ENCODE measurements at places on chromosomes 6 and 20. TPM values are rescaled to one million over a fixed set of nuclear protein-coding genes. Genes with fewer than 3 reads are reported as not detected.

GRCh38 chr6:35139924-35140638 is 1.1 kb downstream of the TCP11 start:
- H3K4me1 ChIP-seq, result peaks cover 11% of the 10 kb centered on the region
- no peaks in the 10 kb centered on the region for H3K36me3 ChIP-seq
- no peak overlapping the region for H3K27ac ChIP-seq
- no peak for DNase-seq
- H3K27me3 ChIP-seq, result no peaks in the 10 kb centered on the region

- H3K27ac ChIP-seq, result no peak overlapping the region
- no peaks in the 10 kb centered on the region for H3K36me3 ChIP-seq
- DNase-seq, result no peak
Measured at GRCh38 chr20:10951216-10951615, 277.4 kb upstream of the JAG1 start.

NKX2-4 gene
- not detected for total RNA-seq

DNA sequence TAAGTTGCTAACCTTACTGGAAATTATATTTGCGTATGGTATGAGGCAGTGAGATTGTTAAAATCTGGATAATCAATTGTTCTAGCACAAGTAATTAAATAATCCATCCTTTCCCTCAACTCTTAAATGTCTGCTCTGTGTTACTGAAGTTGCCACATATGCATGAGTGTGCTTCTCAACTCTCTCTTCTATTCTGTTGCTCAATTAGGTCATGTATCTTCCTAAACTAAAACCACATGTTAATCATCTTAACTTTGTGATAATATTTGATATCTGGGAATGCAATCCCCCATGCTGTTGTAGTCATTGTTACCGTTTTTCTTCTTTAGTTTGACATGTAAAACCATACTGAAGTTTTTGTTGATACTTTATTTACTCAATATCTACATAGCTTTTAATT is 63.5 kb upstream of the STMND1 start:
- no peak overlapping the region for H3K27ac ChIP-seq
- peaks cover 15% of the 10 kb centered on the region for H3K4me1 ChIP-seq
- H3K4me3 ChIP-seq, result no peak overlapping the region
- H3K36me3 ChIP-seq, result no peaks in the 10 kb centered on the region
- H3K27me3 ChIP-seq, result no peaks in the 10 kb centered on the region
- DNase-seq, result no peak

LCA5 gene
- total RNA-seq, result 1.3 TPM

GRCh38 chr6:148972481-148972880 is 225.7 kb downstream of the UST start:
- H3K4me3 ChIP-seq, result no peak overlapping the region
- H3K36me3 ChIP-seq, result no peaks in the 10 kb centered on the region
- H3K4me1 ChIP-seq, result peaks cover 6% of the 10 kb centered on the region
- no peak for DNase-seq
- H3K27ac ChIP-seq, result no peak overlapping the region

RARS2 gene
- total RNA-seq, result 29.6 TPM

- peaks cover 4% of the 10 kb centered on the region for H3K4me1 ChIP-seq
- peaks cover 2% of the 10 kb centered on the region for H3K36me3 ChIP-seq
- H3K27me3 ChIP-seq, result no peaks in the 10 kb centered on the region
Measured at GRCh38 chr6:42091718-42092023, 41.3 kb downstream of the TAF8 start.

DNA sequence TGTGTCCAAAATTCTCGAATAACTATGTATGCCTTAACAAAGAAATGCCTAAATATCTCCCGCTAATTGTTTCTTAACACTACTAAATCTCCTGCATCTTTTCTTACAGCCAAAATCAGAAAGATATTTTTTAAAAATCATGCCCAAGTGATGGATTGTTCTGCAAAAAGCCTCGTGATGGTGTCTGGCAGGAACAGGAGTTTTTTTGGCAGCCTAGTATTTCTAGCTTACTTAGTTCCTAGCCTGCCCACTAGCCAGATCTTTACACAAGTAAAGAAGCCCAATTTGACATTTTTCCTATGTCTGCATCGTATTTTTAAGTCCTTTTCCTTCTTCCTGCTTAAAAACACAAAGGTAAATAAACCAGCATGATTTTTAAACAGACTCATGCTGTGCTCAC is 31.5 kb downstream of the SLC2A12 start:
- H3K27me3 ChIP-seq, result no peaks in the 10 kb centered on the region
- no peak for DNase-seq
- H3K4me1 ChIP-seq, result no peaks in the 10 kb centered on the region
- H3K27ac ChIP-seq, result no peak overlapping the region
- H3K4me3 ChIP-seq, result no peak overlapping the region

C20orf202 gene
- not detected for total RNA-seq

GRCh38 chr6:11224966-11225463 is 7.5 kb downstream of the NEDD9 start:
- no peaks in the 10 kb centered on the region for H3K36me3 ChIP-seq
- H3K4me3 ChIP-seq, result peak overlapping the region; percentile 1
- DNase-seq, result no peak
- H3K27ac ChIP-seq, result peak overlapping the region; percentile 34
- peaks cover 60% of the 10 kb centered on the region for H3K4me1 ChIP-seq

DNA sequence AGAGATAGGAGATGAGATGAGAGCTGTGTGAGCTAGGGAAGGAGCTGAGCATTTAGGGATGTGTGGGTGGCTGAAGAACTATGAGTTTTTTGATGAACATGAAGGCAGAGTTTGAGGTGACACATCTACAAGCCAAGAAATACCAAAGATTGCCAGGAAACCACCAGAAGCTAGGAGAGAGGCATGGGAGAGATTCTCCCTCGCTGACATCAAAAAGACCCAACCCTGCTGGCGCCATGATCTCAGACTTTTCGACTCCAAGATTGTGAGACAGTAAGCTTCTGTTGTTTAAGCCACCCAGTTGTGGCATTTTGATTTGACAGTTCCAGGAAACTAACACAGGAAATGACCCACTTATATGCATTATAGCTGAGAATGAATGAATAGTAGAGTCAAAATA is 790.9 kb downstream of the TFAP2A start:
- no peaks in the 10 kb centered on the region for H3K4me1 ChIP-seq
- DNase-seq, result no peak
- no peak overlapping the region for H3K27ac ChIP-seq
- H3K27me3 ChIP-seq, result no peaks in the 10 kb centered on the region

DNA sequence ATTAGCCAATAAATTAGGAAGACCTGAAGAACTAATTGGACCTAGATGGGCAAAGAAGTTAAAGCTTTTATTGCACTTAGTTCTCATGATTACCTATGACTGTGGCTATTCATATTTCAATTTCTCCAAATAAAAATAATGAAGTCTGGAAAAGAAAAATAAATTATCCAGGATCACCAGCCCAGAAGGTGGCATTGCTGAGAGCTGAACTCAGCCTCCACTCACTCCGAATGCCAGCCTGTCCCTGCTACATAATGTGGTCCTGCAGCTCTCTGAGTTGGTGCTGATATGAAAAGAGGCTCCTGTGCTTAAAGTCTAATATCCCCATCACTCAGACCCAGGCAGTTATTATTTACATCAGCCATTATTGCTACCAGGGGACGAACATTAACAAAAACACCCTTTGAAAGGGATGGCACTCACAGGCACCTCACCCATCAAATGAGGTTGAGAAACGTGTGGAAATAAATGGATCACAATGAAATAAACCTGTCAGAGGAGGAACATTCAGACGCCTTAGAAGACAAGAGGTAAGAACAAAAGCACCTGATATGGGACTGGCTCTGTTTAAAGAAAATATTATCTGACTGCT is 649.7 kb upstream of the CHD6 start:
- H3K27me3 ChIP-seq, result no peaks in the 10 kb centered on the region
- no peak overlapping the region for H3K4me3 ChIP-seq
- H3K27ac ChIP-seq, result no peak overlapping the region
- no peaks in the 10 kb centered on the region for H3K4me1 ChIP-seq

DNA sequence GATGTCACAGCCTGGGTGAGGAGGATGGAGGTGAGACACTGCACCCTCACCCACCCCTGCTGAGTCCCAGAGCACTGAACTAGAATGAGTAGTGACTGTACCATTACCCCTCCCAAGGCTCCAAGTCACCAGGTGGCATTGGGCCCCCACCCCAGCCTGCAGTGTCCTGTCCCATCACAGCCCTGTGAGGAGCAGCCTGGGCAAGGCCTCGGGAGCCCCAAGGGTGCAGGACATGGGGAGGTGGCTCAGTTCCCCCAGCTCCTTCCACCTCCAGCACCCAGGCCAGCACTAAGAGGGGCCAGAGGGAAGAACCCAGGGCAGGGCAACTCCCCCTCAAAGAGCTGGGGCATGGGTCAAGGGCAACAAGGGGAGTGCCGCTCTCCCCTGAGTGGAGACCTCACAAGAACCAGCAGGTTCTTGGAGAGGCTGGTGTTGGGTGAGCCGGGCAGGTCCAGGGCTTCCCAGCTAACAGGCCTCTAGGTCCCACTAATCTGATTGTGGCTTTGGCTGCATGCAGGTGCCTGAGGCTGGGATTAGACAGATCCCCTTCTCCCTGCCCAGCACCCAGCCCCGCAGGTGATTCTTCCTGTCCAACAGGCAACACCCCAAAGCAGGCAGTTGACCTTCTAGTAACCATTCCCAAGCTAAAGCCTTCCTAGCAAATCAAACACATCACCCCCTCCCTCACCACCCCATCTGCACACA is 2.6 kb downstream of the CST4 start:
- no peak overlapping the region for H3K4me3 ChIP-seq
- H3K36me3 ChIP-seq, result no peaks in the 10 kb centered on the region
- H3K27me3 ChIP-seq, result no peaks in the 10 kb centered on the region
- no peak for DNase-seq
- no peaks in the 10 kb centered on the region for H3K4me1 ChIP-seq

DNA sequence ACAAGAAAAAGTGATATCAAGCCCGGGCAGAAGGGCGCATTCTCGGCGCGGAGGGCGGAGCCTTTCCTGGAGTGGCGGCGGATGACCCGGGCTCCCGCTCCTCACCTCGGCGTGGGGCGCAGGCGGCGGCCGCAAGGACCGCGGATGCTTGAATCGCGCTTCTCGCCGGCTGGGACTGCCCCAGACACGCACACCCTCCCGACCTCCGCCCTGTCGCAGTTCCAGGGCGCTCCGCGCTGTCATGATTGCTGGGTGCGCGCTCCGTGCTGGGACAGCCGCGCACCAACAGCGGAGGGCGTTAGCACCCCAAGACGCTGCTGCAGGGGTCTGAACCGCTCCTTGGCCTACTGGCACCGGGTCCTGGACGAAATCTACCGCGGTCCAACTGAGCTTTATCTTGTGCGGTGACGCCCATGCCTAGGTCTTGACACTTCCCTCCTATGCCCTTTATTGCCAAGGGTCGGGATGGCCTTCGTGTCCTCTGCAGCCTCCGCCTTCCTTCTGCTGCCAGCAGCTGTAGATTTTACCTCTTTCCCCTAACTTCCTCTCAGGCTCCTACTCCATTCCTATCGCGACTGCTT is 43.3 kb downstream of the IRAK1BP1 start:
- H3K27me3 ChIP-seq, result no peaks in the 10 kb centered on the region
- H3K27ac ChIP-seq, result no peak overlapping the region
- peak overlapping the region; percentile 56 for H3K4me3 ChIP-seq
- H3K36me3 ChIP-seq, result no peaks in the 10 kb centered on the region

GRCh38 chr6:114735025-114735735 is 392.4 kb upstream of the HS3ST5 start:
- no peaks in the 10 kb centered on the region for H3K36me3 ChIP-seq
- no peak overlapping the region for H3K27ac ChIP-seq
- H3K27me3 ChIP-seq, result no peaks in the 10 kb centered on the region
- no peak for DNase-seq

SMLR1 gene
- total RNA-seq, result not detected

Measured in suprapubic skin (tissue), 4 donors.